Hematopoietic multipotent progenitor cell treated with erythropoietin and hydrocortisone succinate and interleukin-3 and kit ligand, for 15 days (in vitro differentiated cells): ENCODE measurements at places on chromosomes 2 and 18.

DNA sequence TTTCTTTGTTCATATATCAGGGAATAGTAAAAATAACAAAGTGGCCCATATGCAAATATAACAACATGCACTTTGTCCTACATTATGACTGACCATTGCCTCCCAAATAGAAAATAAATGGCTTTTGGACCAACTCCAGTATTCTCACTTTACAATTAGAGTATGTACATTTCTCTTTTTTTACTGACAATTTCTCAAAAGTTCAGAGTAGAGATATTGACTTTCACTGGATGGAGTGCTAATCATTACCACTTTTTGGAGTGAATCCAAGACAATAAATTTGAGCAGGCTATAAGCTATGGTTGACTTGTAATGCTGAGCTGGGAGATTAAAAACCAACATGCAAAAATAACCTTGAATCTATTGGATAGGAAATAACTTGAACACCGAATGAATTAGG lies 987.4 kb downstream of the SUCLG1 start:
- no peak for DNase-seq

GRCh38 chr2:28654663-28655320 lies 96.8 kb upstream of the PPP1CB start:
- DNase-seq = no peak

DNA sequence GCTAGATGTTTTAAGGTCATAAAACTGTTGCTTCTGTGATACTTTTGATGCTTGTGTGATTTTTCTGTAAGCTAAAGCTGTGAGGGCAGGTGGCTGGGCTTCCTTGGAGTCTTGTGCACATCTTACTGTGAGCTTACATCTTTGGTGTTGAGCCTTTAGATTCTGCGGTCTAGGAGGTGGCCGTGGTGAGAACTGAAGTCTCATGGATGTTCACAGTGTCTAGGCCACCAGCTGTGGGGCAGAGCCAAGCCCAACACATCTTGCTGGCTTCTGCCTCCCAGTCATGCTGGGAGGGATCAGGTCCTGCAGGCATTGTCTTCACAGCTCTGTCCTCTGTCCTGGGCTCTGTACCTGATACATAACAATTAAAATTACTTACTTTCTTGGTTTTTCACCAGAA lies 219.7 kb upstream of the HS6ST1 start:
- no peak for DNase-seq

DNA sequence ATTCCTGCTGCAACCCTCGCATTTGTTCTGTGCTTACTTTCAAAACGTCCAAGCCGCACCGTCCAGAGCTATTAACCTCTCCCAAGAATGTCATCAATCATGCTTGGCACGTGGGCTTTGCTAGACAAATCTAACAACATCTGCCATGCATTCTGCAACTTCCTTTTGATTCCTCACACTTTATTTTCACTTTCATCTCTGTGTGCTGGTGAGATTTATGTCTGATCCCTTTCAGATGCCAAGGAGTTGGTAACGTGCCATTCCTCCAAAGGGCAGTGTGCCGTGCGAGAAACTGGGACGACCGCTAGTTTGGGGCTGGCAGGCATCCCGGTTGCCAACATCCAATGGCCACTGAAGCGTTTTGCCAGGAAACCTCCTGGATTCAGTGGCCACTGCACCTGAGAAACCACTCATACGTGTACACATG lies 230.0 kb upstream of the PARD3B start:
- no peak for DNase-seq

DNA sequence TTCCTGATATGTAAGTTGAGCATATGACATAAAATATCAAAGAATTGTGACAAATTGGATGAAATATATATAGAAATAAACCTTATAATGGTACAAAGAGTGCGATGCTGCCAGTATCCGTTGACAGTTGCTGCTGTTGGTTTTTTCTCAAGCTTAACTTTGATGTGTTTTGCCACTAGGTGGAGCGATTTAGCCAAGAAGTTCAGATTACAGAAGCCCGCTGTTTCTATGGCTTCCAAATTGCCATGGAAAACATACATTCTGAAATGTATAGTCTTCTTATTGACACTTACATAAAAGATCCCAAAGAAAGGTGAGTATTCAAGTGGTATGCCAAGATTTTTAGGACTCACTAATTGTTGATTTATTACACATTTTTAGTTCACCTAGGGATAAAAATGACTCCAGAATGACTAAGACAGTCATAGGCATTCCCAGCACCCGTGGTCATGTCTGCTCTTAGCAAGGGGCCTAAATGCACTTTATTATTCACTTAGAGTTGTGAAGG lies 2.1 kb downstream of the RRM2 start:
- peak; percentile 82 for DNase-seq

GRCh38 chr18:36680042-36680441 lies 148.8 kb downstream of the TPGS2 start:
- no peak for DNase-seq

GRCh38 chr2:127659408-127660290 lies 13.7 kb downstream of the GPR17 start:
- no peak for DNase-seq

- DNase-seq = no peak
Measured at GRCh38 chr2:31383471-31384153, 30.9 kb downstream of the XDH start.

GRCh38 chr2:173821451-173821850 lies 143.7 kb downstream of the SP3 start:
- DNase-seq = no peak

DNA sequence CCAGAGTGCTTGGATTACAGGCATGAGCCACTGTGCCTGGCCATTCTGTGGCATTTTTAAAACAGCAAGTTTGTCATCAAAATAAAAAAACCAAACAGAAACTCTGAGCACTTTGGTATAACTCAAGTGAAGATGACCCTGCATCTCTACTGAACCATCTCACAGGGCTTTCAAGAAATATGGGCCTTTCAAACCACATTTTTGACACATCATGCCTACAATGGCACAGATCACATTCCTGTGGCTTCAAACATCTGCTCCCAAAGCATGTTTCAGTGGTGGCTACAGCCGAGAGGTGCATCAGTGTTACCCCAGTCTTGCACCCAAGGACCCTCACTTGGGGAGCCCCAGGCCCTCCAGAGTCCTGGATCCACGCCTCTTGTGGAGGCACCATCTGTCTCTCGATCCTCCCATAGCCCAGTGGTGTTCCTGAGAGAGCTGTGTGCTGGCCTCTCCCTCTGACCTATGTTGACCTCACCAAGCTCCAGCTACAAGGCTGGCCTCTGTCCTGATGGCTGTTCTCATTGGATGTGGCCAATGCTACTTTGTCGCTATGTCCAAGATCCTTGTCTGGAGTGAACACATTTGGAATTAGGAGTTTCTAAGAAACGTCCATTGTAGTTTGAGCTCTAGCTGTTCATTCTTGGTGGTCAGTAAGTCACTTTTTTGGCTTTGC lies 55.2 kb upstream of the RALBP1 start:
- DNase-seq = no peak

GRCh38 chr2:127644066-127645025 lies 1.6 kb upstream of the GPR17 start:
- DNase-seq = no peak

DNA sequence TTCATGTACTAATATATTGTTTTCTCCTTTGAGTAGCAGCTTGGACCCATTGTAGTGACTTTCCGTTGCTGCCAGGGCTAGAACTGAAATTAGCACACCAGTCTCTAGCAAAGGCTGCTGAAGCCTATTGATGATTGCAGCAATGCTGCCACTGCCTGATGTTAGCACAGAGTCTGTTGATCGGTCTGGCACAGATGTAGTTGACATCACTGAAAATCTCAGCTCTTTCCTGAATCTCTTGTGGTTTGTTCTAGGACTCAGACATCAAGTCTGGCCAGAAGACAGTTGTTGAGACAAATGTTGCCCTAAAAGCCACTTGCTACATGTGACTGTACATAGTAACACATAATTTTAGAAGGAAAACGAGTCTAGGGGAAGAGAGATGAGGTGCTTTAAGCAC lies 47.2 kb downstream of the VAPA start:
- DNase-seq = no peak

DNA sequence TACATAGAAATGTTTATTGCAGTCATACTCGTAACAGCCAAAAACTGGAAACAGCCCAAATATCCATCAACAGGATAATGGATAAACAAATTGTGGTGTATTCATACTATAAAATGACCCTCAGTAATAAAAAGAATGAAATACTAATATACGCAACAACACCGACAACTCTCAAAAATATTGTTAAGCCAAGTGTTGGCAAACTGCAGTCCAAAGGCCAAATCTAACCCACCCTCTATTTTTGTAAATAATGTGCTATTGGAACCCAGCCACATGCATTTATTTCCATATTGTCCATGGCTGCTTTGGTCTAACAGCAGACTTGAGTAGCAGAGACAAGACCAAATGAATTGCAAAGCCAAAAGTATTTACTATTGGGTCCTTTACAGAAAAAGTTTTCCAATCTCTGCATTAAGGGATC lies 151.0 kb downstream of the MREG start:
- DNase-seq = no peak

DNA sequence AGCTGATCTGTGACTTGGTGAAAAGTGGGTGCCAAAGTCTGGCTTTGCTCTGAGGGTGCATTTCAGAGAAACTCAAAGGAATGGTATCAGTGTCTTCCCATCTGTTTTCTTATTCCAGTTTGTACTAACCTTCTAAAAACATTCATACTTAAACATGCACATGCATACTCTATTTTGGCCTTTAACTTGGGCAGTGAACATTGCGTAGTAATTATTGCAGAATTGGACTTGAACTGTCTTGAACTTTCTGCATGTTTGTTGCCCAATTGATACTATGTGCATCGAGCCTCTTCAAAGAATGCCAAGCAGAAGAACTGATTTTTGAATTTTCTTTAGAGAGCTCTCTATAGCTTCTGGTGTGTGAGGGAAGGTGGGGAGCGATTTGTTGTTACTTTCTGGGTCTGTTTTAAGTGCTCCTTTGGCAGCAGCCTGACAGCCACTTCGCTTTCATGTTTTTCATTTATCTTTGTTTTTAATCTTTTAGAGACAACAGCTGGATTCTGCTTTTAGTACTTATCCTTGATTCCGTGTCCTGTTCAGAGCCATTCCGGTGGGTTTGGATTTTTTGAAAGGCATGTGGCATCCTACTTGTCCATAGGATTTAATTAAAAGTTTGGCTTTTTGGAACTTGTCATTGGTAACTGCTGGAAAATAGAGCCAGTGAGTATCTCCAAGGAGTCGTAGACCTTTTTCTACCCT lies 159.2 kb downstream of the RAPGEF4 start:
- DNase-seq = no peak

DNA sequence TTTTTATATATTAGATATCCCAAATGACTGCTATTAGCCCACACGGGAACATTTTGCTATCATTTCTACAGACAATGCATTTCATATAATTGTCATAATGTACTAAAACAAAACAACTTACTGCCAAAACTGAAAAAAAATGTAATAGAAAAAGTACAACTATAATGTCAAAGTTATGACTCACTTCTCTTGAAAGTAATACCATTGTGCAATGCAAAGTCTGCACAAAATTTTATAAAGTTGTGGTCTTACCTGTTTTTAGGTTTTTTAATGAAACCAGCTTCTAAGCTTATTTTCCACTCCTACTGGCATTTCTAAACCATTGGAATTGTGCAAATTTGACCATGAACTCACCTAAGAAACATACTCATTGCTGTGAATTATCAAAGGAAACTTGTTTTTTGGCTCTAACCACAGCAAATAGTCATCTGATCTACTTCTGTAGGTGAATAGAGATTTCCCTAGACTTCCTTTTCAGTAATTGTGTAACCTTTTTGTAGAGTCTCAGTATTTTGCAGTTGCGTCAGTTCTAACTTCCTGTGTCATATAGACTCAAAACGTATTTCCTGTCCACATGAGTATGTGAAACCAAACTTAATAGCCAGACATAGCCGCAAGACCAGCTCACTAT lies 31.9 kb upstream of the TFPI start:
- no peak for DNase-seq

DNA sequence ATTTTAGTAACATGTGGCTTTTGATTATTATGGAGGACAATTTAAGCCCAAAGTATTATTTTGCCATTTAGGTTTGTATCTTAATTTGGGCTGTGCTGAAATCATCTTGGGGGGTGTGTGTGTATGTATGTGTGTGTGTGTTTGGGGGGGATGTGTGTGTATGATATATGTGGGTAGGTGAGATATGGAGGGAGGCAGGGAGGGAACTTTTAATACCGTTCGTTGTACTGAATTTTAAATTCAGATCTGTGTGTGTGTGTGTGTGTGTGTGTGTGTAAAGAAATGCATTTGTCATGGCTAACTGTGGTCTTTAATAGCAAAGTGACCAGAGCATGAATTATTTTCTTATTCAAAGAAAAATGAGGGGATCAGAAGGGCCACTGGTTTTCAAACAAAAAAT lies 113.7 kb downstream of the LTBP1 start:
- DNase-seq = no peak

- DNase-seq = no peak
Measured at GRCh38 chr18:79471597-79471996, 75.9 kb downstream of the NFATC1 start.

GRCh38 chr2:860259-860855 lies 90.3 kb upstream of the SNTG2 start:
- DNase-seq = no peak

DNA sequence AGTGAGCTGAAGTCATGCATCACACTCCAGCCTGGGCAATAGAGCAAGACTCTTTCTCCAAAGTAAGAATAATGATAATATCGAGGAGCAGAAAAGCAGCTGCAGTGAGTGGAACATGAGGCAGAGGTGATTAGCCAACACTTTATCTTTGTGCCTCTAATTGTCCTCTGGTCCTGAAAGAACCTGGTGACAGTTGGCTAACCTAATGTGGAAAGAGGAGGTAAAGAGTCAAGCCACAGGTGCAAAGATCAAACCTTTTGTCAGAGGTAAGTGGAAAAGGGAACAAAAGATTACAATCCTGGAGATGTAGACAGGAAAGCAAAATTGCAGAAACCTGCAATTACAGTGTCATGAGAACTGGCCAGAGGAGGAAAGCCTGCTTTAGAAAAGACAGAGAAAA lies 53.5 kb upstream of the LCLAT1 start:
- DNase-seq = no peak

GRCh38 chr2:20637147-20637546 lies 13.8 kb downstream of the HS1BP3 start:
- DNase-seq = no peak

GRCh38 chr2:122516775-122517174 lies 761.3 kb downstream of the TSN start:
- no peak for DNase-seq

GRCh38 chr2:240567872-240568677 lies at the start of gene RNPEPL1:
TSS of gene RNPEPL1 (plus strand) at chr2:240568484. CDS start at chr2:240568587, 103 bp downstream.
- DNase-seq = peak; percentile 69

- peak; percentile 39 for DNase-seq
Measured at GRCh38 chr18:63339920-63340484, 20.4 kb upstream of the BCL2 start.

- no peak for DNase-seq
Measured at GRCh38 chr2:80482276-80482675, 177.7 kb upstream of the LRRTM1 start.

DNA sequence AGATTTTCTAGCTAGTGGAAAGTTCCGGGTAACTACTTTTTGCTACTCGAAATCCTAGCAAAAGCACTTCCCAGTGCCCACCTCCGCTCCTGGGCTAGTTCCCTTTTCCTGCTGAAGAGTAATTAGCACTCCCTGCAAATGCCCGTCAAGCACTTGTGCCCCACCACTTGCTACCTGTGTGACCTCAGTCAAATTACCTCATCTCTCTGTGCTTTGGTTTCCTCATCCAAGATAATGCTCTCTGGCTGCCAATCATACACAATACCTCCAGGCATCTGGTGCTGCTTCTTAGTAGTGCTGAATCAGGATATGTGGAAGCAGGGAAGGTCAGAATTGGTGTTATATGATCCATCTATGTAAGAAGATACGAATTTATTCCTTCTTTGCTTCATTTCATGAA lies 102.1 kb upstream of the CDCA7 start:
- DNase-seq = no peak
